ENCODE measurements at places on chromosomes 2 and 18.

DNA sequence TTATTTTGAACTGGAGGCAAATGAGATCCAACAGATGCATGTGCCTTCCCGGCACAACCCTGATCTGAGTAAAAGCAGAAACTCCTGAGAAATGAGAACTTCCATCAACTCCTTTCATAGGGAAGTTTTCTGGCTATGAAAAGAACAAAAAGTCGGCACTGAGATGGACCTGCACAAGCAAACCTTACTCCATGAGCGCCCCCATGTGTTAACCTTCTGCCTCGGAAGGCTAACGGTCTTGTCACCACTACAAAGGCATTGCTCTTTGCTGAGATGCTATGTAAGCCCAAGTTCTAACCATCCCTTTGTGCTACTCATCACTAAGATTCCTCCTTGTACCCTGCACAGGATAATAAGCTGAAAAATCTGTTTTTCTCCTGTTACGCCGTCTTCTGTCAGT is 57.3 kb upstream of the SULT1C3 start:
- DNase-seq: no peak

DNA sequence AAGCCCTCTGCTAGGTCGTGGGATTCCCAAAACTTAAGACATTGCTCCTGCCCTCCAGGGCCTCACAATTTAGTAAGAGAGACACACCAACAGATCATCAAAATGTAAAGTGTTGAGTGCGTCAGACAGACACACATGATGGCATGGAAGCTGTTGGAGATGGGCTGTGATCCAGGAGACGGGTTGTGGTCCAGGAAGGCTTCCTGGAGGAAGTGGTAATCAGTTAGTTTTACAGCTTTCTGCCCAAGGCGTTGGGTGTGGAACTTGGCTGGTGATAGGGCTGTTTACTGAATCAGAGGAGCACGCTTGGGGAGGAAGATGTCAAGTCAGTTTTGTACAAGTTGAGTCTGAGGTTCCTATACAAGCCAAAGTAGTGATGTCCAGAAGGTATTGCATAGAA is 24.0 kb upstream of the GLI2 start:
- DNase-seq: no peak

DNA sequence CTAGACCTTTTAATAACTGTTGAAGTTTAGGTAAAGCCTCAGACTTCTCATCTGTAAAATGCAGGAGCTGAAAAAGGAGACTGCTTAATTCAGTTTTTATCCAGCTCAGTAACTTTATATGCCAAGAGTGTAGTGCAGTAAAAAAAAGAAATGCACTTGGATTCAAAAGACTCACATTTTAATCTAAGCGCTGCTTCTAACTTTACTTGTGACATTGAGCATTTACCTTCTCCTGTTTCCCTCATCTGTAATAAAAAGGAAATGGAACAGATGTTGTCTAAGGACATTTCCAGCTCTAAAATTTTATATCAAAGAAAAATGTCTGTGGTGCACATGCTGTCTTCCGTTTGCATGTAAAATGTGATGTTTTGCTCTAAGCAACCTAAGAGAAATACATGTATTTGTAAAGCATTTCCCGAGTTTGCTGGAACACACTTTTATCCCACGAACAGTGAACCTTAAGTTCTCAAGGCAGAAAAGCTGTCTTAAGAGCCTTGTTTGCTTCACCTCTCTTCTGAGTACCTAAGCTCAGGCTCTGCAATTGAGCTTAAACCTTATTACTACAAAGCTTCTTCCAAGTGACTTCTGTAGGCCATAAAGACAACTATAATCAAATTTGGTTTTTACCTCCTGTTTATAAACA is 24.2 kb upstream of the TANK start:
- DNase-seq: no peak

DNA sequence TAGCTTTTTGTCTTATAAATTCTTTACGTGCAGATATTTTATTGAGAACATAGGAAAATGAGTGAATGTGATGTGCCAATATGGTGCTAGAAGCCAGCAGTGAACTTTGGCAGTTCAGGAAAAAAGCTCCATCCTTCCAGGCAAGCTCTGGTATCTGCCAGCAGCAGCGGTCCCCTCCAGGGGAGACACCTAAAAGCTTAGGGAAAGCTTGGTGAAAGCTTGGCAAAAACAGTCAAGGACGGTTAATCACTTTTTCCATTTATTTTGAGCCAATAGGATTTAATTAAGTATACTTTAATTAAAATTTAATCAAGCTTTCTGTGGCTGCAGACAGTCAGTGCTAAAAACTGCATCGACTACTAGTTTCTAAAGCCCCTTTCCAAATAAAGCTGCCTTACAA is 60.4 kb downstream of the PID1 start:
- no peak for DNase-seq

DNA sequence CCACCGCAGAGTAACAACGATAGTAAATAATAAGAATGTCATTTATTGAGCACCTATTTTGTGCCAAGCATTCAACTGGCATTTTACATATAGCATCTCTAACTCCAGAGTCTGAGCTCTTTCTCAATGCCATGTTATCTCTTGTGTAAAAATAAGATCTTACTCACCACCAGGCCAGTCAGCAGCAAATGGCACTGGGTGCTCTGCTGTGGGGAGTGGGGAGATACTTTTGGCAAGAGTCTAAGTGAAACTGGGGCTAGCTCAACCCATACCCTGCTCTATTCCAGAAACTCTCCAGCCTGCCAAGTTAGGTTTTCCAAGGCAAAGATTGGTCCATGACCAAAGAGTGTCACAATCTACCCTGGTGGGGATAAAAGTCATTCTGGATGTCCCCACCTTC is 5.0 kb upstream of the SLC4A3 start:
- no peak for DNase-seq

GRCh38 chr2:135600915-135601314 is 69.6 kb downstream of the R3HDM1 start:
- no peak for DNase-seq

GRCh38 chr2:85215081-85215447 is 81.9 kb downstream of the TCF7L1 start:
- DNase-seq: no peak

GRCh38 chr2:209305746-209306196 is 118.1 kb upstream of the MAP2 start:
- DNase-seq: no peak

GRCh38 chr2:54318821-54319220 is 62.8 kb upstream of the TSPYL6 start:
- no peak for DNase-seq

- no peak for DNase-seq
Measured at GRCh38 chr2:127576433-127577207, 41.1 kb downstream of the MYO7B start.

- DNase-seq: peak; percentile 14
Measured at GRCh38 chr2:111117598-111118480, 2.9 kb upstream of the BCL2L11 start.

DNA sequence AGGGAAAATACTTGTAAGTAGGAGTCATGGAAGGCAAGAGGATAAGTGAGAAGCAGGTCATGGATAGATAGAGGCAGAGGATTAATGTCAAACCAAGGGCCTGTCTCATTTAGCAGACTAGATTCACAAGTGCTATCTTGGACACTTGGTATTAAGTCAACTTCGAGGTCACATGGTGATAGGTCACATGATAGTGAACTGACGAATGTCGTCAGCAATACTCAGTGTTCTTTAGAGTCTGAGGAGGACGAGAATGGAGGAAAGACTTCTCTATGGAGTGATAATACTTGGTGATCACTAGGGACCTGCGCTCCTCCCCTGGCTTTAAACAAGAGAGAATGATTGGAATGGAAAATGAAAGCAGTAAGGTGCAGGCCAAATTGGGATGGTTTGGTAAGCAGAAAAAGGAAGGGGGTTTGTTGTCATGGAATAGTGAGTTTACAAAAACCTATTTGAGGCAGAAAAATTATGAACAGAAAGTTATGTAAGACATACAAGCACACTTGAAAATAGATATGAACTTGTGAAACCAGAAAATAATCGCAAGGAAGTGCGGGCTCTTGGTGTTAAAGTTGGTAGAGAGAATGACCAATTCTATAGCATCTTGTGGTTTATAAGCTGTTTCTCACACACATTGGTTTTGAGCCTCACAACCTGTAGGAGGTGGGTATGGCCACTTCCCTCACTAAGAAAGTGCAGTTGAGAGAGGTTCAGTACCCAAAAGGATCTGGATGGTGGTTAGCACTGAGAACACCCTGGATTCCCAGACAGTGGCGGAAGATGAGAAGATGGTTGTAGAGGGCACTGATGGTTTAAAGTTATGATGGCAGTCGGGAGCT is 141.5 kb downstream of the WDSUB1 start:
- no peak for DNase-seq

DNA sequence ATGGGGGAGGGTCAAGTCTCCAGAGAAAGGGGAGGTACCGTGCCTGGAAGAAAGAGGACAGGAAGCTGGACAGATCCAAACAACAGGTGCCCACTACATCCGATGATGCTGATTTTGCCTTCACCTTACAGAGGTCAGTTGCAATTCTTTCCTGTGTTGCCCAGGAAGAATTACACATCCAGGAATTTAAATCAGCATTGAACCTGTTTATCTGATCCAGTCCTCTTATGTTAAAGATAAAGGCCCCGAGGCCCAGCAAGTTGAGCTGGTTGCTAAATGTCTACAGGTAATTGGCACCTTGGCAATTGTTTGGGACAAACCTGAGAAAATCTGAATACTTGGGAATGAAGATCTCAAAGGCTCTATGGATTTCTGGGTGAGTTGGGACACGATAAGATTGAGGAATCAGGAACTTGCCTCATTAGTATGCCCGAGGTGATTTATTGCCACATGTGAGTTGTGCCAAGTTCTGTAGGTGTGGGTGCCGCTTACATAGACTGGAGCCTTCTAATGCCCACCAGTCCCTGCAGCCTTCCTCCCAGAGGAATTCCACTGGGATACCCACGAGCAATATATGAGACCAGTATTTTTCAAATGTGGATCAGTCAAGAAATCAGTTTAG is 6.9 kb upstream of the CNNM4 start:
- DNase-seq: no peak

GRCh38 chr18:62499263-62499650 is 23.6 kb upstream of the ZCCHC2 start:
- DNase-seq: no peak

GRCh38 chr2:10344105-10345066 is 41.7 kb downstream of the HPCAL1 start:
- DNase-seq: no peak

GRCh38 chr2:179297927-179298326 is 33.3 kb upstream of the SESTD1 start:
- no peak for DNase-seq

DNA sequence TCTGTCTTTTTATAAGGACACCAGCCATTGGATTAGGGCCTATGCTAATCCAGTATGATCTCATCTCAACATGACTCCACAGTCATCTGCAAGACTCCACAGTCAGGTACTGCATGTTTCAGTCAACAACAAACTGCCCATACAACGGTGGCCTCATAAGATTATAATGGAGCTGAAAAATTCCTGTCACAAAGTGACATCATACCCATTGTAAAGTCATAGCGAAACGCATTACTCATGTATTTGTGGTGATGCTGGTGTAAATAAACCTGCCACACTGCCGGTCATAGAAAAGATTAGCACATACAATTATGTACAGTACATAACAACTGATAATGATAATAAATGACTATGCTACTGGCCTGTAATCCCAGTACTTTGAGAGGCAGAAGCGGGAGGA is 102.2 kb downstream of the TEX51 start:
- no peak for DNase-seq

GRCh38 chr2:239684996-239685395 is 284.2 kb upstream of the HDAC4 start:
- DNase-seq: no peak

DNA sequence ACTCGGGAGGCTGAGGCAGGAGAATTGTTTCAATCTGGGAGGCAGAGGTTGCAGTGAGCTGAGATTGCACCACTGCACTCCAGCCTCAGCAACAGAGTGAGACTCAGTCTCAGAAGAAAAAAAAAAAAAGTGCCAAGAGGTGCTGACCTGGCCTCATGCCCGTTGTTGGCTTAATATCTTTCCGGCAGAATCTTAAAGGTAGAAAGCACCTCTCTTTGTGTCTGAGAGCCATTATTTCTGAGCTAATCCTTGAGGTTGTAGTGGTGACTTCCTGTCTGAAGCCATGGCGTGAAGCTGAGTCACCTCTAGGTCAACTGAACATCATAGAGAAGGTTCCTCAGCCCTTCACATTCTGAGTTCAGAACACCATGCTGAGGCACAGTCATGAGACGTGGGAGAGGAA is 60.4 kb downstream of the WDSUB1 start:
- no peak for DNase-seq

DNA sequence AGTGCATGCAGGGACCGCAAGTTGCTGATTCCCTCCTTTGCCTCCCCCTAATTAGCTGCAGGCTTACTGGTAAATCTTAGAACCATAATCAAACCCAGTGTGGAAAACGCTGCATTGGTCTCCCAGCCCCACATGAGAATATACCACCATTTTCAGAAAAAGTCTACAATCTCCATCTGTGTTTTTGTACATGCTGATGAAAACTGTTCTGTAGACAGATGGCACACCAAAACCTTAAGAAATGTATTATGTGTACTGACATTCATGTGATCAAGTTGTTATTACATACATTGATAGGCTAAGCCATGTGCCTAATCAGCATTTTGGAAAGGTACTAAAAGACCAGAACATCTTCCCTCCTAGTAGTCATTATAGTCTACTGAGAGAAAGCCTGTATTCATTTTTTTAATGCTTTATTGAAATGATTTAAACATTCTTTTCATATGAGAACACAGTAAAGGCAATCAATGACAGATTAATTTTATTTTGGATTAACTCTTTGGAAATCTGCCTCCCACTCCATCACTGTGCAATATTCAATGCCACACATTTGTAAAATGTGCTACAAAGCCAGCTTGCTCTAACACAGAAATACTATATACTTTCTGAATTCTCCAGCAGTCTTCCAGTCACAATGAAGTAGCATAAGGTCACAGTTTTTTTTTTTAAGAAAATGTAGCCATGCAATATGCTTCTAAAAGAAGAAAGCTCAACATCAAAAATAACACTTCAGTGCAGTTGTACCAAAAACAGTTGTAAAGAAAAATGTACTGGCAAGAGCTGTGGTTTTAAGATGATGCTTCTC is 1.8 kb upstream of the CRYGA start:
- DNase-seq: no peak

DNA sequence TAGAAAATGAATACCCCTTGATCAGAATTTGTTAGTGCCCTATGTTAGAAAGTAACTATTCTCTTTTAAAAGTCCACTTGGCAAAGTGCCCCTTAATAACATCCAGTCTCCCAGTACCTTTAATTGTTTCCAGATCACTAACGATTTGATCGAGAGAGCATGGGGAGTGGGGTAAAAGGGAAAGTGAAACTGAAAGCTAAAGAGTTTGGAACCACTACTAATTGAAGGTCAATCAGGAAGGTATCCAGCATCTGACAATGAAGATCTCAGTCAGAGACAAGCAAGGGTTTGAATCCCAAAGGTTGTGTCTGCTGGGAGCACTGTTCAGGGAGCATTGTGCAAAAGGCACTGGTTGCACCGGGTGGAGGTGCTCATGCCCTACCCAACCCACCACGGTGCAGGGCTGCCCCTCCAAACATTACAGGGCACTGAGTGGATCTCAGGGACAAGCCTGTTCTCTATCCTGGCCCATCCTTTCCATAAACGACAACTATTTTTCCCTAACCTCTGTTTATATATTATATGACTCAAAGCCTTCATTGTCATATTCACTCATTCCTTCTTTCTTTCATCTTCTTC is 14.6 kb upstream of the RIT2 start:
- DNase-seq: no peak
